ENCODE measurements at places on chromosomes 6 and 20.

GRCh38 chr20:24418731-24419130, 50.7 kb upstream of the SYNDIG1 start:
- no peak for DNase-seq

DNA sequence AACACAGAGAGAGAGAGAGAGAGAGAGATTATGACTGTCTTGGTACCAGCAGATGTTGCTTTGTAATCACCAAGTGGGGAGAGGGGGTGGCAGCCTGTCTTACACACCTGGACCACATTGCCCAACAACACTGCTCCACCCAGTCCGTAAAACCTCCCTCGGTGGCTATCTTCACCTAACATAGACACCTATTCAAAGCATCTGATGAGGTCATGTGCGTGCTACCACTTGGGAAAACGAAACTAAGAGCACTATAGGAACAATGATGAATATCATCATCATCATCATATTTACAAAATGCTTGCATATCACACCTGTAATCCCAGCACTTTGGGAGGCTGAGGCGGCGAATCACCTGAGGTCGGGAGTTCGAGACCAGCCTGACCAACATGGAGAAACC, 24.1 kb upstream of the SALL4 start:
- DNase-seq, result no peak

- DNase-seq, result no peak
Observed at GRCh38 chr20:37308086-37309050, 18.9 kb downstream of the MANBAL start.

DNA sequence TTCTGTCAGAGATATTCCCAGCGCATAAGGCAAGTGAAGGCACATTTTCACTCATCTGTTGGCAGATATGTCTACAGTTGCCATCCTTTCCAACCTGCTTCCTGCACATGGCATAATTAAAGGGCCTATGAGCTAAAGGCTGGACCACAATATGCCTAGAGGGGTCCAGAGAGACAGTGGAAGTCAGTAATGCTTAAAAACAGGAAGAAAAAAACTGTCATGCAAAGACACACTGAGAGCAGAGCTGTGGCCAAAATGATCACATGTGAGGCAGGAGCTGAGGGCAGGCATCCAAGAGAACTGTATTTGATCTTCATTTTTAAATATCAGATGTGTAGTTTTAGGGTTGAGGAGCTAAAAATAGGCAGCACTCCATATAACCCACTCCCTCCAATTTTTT, 125.0 kb upstream of the BACH2 start:
- no peak for DNase-seq

DNA sequence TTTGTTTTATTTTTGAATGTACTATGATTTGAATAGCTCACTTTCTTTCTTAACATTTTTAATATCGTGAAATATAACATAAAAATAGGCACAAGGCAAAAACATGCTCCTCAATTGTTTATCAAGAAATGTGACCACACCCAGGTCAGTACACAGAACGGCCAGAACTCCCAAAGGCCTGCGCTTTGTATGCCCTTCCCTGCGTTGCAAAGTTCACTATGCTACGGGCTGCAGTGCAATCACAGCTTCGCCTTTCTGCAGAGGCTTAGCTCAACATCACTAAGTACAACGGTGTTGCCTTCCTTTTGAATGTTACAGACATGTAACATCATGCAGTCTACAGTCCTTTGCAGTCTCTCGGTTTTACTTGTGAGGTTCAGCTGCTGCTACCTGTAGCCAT, 333.4 kb downstream of the THBS2 start:
- no peak for DNase-seq

GRCh38 chr6:8556370-8557013, 121.1 kb upstream of the SLC35B3 start:
- no peak for DNase-seq

- DNase-seq, result no peak
Observed at GRCh38 chr6:160108077-160108476, 13.5 kb upstream of the SLC22A1 start.

DNA sequence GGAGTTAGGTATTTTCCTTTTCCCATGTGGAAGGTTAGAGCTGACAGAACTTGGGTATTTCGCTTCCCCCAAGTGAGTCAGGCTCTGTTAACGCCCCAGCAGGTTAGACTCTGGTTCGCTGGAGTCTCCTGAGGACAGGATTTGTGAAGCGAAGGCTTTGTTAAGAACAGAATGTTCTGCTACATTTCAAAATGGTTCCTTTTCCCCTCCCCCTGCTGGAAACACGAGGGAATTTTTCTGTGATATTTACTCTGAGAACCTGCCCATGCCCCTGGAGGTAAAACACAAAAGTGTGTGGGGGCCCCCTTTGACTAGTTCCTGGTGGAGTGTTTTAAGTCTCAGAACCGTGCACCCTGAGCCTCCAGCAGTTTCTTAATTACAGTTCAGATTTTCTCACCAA, 731.4 kb upstream of the CITED2 start:
- DNase-seq, result no peak

GRCh38 chr20:59645761-59646171, 41.4 kb downstream of the PHACTR3 start:
- peak; percentile 50 for DNase-seq

DNA sequence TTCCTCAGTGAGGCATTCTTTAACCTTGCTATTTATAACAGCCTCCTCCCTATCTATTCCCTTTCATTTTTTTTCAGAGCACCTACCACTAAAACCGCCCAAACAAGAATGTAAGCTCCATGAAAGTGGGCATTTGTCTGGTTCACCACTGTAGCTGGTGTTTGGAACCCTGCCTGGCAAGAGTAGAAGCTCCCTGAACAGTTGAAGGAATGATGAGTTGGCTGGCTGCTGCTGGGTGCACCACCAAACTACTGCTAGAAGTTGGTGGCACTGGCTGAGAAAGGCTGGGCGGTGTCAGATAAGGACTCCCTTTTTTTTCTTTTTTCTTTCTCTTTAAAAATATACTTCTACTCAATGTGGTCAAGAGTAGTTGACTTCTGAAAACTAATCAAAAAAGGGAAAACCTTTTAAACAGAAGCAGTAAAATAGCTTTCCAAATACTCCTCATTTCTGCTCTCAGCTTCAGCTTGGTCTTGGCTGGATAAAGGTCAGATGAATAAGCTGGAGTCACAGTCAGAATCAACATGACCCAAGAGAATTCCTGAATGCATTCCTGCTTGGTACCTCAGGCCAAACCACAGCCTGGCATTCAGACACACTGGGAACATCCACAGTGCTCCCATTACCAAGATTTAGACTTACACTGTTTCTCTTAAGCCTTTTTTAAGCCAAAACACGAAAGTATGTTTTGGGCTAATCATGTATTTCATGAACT, 38.0 kb downstream of the RTN4IP1 start:
- no peak for DNase-seq

GRCh38 chr6:56890683-56891429, 64.1 kb upstream of the BEND6 start:
- DNase-seq, result no peak

DNA sequence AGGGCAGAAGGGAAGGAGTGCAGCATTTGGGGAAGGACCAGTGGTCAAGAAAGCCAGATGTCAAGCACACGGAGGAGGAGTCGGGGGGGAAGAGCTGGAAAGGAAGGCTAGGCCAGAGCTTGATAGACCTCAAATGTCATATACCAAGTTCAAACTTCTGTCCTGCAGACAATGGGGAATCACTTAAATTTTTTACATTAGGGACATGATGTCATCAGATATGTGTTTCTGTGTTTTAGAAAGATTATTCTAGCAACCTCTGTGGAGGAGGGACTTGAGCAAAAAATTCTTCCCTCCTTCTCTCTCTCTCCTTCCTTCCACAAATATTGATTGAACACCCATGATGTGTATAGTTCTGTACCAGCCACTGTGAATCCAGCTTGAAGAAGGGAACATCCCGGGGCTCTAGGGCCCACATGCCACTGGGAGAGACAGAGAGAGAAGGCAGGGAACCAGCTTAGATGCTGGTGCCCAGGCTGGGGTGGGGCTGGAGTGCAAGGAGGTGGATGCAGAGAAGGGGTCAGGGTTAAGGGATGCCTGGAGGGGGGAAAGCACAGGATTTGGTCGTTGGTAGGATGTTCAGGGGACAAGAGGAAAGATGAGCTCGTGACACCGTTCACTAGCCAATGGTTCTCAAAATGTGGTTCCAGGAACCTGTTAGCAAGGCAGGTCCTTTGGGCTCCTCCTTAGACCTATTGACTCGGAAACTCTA, 19.8 kb upstream of the AAR2 start:
- no peak for DNase-seq

DNA sequence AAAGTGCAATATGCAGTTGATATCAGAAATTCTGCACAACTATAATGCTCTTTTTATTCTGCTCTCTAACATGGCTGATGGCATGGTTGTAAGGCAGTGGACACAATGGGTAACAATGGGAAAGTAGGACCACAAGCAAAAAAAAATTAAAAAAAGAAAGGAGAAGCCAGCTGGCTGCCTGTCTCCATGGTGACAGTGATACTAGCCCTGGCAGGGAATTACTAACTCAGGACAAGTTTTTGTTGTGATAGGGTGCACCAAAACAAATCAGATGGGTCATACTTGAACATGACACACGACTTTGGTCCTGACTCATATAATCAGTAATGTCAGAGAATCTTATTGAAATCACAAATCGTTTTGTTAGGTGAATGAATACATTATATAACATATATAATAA, 169.4 kb downstream of the TRDN start:
- DNase-seq, result no peak

GRCh38 chr6:106194949-106195921, 109.1 kb downstream of the PRDM1 start:
- DNase-seq, result no peak

- no peak for DNase-seq
Observed at GRCh38 chr20:44711237-44711636, 3.9 kb upstream of the CCN5 start.

DNA sequence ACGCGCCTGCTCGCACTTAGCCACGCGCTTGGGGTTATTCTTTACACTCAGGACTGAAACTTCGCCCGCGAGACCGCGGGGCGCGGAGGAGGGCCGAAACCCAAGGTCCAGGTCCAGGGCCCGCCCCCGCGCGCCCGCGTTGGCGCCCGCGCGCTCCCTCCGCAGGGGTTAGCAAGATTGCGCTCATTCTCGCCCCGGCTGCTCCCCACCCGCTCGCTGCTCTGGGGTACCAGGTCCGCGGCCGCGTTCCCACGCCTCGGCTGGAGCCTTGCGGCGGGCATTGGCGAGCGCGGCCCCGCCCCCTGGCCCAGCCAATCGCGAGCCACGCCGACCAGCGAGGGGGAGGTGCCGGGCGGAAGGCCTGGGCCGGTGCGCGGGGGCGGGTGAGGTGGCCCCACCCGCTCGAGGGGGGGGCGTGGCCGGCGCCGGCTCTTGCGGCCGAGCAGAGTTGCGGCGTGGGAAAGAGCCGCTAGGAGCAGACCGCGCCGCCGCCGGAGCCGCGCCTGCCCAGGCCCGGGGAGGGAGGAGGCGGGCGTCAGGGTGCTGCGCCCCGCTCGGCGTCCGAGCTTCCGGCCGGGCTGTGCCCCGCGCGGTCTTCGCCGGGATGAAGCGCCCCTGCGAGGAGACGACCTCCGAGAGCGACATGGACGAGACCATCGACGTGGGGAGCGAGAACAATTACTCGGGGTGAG, at the start of gene HEY2:
HEY2 (plus strand) TSS at position 460 of the 692 bp plus-strand sequence; CDS start at position 605, 145 bp downstream.
- DNase-seq, result peak; percentile 99
